Left lung (tissue), 14 donors: ENCODE measurements at places on chromosomes 12 and 14. TPM values are rescaled to one million over a fixed set of nuclear protein-coding genes. Genes with fewer than 3 reads are reported as not detected.

Gene DEGS2
- total RNA-seq, result 7.6 TPM

Gene PPFIA2
- 1.2 TPM for total RNA-seq

Gene FLVCR2
- 20.2 TPM for total RNA-seq

Gene LBHD2
- total RNA-seq, result not detected

Gene TMTC1
- 9.5 TPM for total RNA-seq

Gene KLRB1
- 2.3 TPM for total RNA-seq

Gene PLEKHH1
- total RNA-seq, result 1.2 TPM

Gene GUCY2C
- total RNA-seq, result not detected
